Panc1 (cell line): ENCODE measurements at places on chromosomes 3 and 15. TPM values are rescaled to one million over a fixed set of nuclear protein-coding genes. Genes with fewer than 3 reads are reported as not detected.
A peak's percentile ranks its signal among the peaks of the same experiment; 100 is the strongest.

DNA sequence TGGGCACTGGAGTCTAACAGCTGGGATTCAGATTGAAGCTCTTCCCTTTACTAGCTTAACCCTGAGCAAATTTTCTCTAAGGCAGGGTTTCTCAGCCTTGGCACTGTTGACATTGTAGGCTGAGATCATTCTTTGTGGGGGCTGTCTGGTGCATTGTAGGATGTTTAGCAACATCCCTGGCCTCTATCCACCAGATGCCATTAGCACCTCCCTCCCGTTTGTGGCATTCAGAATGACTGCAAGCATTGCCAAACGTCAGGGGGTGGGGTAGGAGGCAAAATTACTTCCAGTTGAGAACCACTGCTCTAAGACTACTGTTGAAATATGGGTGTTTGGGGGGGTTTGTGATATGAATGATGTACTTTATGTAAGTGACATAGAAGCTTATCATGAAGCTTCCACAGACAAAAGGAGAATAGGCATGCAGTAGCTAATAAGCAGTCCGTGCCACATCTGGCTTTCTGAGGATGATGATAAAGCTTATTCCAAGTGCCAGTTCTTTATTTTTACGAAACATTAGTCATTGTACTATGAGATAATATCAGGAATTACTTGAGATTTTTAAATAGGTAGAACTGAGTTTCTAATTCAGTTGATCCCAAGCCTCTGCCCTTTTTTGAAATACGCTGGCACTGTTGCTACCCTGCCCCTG, 39.3 kb downstream of the NKIRAS1 start:
- DNase-seq, result no peak

GRCh38 chr3:127654374-127654773, 18.4 kb upstream of the ABTB1 start:
- no peak for DNase-seq

PRTG gene
- 11.4 TPM for total RNA-seq

- DNase-seq, result no peak
Measured at GRCh38 chr3:135964160-135964955, 1.2 kb upstream of the PPP2R3A start.

- DNase-seq, result no peak
Measured at GRCh38 chr15:61916104-61916503, 144.1 kb downstream of the VPS13C start.

TMEM62 gene
- 20.4 TPM for total RNA-seq

NPAP1 gene
- total RNA-seq, result not detected

- DNase-seq, result no peak
Measured at GRCh38 chr15:63530752-63531299, 26.4 kb downstream of the USP3 start.

CELF6 gene
- not detected for total RNA-seq

- no peak for DNase-seq
Measured at GRCh38 chr15:78406016-78406585, 31.9 kb upstream of the IREB2 start.

- DNase-seq, result peak; percentile 68
Measured at GRCh38 chr3:47522082-47522987, 8.8 kb upstream of the ELP6 start.

- no peak for DNase-seq
Measured at GRCh38 chr15:66126031-66126441, 127.5 kb downstream of the MEGF11 start.

ZNF860 gene
- total RNA-seq, result 8.9 TPM

DNA sequence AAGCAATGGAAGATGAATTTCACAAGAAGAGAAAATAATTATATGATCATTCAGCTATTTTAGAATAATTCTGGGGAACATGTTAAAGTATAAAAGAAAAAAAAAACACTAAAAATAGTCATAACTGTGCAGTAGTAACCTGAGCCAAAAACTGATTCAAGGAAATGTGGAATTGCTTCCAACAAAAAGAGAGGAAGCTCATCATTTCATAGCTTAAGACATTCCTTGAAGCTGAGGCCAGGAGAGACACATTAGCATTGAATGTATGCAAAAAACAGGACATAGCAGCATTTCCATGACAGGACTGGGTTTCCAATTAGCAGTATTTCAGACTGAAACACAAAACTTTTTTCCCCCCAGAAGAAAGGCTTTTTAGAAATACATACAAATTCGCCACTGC, 27.7 kb upstream of the LRRN1 start:
- no peak for DNase-seq

GRCh38 chr15:43880406-43881194, 53.8 kb downstream of the WDR76 start:
- no peak for DNase-seq

FRMD5 gene
- total RNA-seq, result 18.3 TPM

DNA sequence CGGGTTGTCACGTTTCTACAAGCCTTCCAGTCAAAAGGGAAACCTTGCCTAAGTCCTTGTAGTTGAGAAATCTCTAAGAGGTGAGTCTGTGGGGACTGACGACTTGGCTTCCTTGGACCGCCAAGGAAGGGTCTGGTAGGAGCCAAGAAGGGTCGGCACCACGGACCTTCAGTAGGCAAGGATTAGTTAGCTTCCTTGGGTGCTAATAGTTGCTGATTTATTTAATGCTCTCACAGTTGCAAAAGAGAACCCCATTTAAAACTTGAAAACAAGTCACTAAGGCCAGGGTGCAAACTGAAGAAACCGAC, 361 bp upstream of the LCMT2 start:
- DNase-seq, result no peak

DNA sequence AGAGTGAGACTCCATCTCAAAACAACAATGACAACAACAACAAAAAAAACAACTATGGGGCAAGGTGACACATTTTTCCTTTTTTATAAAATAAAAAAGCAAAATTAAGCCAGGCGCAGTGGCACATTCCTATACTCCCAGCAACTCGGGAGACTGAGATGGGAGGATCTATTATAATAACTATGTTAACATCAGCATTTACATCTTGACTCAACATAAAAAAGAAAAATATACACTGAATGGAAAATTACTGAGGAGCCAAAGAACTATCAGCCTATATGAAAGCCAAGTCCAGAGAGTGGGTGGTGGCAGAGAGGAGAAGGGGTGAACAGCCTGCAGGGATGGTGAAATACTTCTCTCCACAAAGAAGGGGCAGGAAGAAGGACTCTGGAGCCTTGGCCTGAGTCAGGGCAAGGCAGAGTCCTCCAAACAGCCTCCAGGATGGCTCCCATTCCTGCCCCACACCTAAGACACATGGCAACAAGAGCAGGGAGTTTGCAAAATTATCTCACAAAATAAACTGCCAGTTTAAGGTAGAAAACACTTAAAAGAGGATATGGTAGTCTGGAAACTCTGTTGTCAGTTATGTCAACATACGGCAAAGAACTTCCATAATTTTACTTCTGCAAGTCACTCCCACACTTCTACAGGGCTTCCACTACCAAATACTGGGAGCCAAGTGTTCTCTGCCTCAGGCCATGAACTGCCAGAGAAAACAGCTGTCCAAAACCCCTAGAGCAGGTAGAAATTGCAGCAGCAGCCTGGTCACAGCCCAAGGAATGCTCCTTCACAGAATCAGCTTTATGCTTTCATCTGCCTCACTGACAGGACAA, 25.9 kb downstream of the HSPBAP1 start:
- no peak for DNase-seq

DNA sequence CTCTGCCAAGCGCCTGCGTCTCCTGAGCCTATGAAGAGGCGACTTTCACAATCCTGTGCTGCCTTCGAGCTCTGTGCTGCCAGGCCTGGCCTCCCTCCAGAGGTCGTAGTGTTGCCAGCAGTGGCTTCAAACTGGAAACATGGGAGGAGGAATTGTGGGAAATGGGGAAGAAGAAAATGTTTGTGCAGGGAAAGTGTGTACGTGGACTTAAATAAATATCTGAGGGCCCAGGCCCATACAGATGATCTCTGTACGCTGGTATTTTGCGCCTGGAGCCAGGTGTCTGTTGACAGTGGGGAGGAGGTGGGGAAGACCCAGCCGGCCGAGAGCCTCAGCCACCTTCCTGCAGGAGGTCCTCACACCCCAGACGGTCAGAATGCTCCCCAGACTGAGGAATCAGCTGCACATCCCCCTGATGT, 44.6 kb downstream of the ZBTB38 start:
- no peak for DNase-seq

GRCh38 chr3:197613199-197613598, 57.4 kb upstream of the BDH1 start:
- DNase-seq, result no peak

DNA sequence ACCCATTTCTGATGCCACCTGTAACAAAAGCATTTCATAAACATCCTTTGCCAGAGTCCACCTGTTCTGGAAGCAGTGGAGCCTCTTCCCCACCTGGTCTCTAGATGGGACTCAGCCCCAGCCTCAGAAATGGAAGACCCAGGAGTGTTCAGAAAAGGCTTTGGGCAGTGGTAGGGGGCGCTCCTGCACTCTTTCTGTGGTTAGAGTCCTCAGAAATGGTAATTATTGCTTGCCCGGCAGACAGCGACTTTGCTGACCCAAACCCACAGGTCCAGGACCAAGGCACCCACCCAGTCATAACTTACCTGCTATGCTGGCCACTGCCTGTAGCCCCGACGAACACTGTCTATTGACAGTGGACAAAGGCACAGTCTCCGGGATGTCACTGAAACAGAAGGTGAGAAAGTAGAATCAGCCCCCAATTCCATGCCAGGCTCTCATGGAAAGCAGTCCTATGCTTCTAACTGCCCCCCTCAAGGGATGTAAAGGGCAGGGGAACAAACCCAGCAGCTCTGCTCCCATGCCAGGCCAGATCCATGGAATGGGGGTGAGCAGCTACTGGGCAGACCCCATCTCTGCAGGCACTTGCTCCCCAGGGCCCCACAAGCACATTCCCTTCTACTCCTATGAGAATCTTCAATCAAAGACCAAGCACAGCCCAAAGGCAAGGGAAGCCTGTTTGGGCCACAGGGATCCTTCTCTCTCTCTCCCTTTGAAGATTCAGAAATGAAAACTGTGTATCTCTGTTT, 5.1 kb downstream of the ACAA1 start:
- no peak for DNase-seq

GRCh38 chr3:17133632-17134545, 249.1 kb downstream of the PLCL2 start:
- DNase-seq, result no peak

DNA sequence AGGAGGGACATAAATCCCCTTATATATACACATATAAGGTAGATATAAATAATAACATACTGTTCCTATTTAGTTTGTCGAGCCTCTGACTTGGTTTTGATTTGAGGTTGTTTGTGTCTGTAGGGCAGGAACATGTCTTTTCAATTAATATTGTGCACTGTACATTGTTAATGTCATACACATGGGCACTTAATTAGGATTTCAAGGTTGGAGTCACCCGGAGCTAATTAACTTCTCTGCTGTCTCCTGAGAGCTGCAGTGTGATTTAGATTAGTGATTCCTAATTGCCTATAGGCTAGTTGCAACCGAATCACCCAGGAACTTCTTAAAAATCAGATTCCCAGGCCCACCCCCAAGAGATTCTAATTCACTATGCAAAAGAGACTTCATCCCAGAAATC, 50.4 kb upstream of the FILIP1L start:
- DNase-seq, result no peak

ZMYND10 gene
- total RNA-seq, result 3.6 TPM

GRCh38 chr15:64527263-64527984, 67.0 kb downstream of the ZNF609 start:
- no peak for DNase-seq

FBXO40 gene
- total RNA-seq, result not detected

DNA sequence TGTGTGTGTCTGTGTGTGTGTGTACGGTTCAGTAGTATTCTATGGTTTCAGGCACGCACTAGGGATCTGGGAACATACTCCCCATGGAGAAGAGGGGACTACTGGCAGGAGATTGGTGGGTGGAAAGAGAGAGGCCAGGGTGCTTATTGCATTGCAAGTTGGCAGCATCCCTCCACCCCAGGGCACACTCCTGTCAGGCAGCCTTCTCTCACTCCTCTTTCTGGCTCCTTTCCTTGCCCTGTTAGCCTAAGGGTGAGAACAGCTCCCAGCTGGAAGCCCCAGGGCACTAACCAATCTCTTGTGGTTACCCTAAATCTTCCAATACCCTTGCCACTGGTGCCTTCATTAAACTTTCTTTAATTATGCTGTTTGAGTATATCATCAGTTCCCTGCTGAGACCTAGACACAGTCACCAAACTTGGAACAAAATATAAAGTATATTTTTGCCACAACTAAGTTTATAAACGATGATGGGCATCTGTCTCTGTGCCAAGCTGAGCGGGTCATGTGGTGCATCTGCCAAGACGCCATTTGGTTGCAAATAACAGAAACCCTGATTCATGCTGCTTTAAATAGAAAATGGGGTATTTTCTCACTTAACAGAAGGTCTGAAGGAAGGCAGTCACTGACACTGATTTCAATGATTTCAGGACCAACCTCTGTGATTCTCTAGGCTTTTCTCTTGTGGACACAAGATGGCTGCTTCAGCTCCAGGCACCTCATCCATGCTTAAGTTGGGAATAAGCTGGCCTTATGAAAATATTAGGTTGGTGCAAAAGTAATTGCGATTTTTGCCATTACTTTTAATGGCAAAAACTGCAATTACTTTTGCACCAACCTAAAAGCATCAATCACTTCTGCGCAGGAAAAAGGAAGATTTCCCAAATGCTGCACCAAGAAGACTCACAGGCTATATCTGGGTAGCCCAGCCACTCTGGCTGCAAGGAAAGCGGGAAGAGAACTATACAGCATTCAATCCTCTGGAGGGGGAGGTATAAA, 476.9 kb upstream of the PROK2 start:
- no peak for DNase-seq

GRCh38 chr3:58346368-58346767, 13.7 kb downstream of the PXK start:
- DNase-seq, result no peak

DNA sequence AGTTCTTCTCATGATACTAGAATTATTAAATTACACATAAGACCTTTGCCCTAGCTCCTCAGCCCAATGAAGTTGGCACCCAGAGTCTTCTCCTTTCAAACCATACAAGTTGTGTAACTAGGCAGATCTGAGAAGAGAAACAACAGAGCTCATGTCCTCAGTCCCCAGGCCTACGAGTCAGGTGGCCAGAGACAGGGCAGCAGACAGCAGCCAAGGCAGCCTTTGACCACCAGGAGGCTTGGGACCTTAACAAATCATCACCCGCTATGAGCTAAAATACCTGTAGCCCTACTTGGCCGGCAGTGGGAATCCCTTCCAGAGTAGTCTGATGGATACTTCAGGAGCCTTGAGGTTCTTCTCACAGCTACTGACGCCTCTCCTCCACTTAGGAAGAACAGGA, 18.3 kb downstream of the STIMATE start:
- no peak for DNase-seq

CDCP1 gene
- total RNA-seq, result 47.8 TPM

GRCh38 chr15:92652576-92652966, 3.0 kb downstream of the FAM174B start:
- DNase-seq, result no peak

GMPPB gene
- 28.4 TPM for total RNA-seq

GRCh38 chr15:93031103-93031464, 57.9 kb downstream of the RGMA start:
- no peak for DNase-seq
